ENCODE measurements at places on chromosomes 5 and 9. TPM values are rescaled to one million over a fixed set of nuclear protein-coding genes. Genes with fewer than 3 reads are reported as not detected.

DNA sequence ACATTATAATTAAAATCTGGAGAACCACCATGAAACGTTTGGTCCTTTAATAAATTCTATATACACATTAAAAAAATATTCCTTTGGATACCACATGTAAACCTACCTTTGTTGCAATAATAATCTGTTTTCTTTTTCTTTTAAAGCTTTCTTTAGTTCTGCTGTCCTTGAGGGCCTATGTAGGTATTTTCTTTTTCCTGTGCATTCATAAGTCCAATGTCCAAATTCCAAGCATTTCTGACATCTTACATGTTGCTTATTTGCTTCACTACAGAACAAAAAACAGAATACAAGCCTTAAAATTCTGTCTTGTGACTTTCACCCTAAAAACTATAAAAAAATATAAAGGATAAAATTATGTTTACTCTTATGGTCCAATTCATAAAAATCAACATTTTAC is 19.7 kb downstream of the ZCCHC10 start:
- DNase-seq: no peak

DNA sequence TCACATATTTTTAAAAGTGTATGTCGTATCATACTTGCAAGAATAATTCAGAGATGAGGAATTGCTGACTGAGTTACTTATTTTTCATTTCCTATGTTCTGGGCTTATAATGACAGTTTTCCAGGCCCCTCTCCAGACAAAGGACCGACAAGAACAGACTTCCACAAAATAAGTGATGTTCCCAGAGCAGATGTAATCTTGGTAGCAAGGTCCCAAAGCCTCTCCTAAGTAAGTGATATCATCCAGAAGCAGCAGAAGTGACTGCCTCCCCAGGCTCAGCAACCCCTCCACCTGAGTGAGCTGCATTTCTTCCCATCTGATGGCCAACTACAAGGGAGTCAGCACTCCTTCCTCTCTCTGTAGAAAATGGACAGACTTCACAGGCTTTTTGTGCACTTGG is 57.1 kb downstream of the SEMA6A start:
- no peak for DNase-seq

The SPINK4 gene
- not detected for polyA plus RNA-seq

- DNase-seq: no peak
These were observed 109.8 kb upstream of the TBC1D2 start for GRCh38 chr9:98365227-98365669.

DNA sequence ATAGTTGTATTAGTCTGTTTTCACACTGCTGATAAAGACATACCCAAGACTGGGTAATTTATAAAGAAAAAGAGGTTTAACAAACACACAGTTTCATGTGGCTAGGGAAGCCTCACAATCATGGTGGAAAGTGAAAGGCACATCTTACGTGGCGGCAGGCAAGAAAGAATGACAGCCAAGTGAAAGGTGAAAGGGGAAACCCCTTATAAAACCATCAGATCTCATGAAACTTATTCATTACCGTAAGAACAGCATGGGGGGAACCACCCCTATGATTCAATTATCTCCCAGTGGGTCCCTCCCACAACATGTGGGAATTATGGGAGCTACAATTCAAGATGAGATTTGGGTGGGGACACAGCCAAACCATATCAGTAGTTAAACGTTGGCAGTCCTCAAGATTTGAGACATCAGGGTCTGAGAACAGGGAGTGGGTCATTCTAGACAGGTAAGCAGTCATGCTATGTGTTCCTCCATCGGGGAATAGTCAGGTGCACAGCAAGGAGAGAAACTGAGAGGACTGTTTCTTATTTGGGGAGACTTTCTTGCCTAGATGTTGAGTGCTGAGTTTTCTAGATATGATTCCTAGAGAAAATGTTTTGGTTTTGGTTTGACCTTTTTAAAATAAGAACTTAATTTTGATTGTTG is 45.8 kb upstream of the ENTREP1 start:
- no peak for DNase-seq

The PBX3 gene
- 15.0 TPM for polyA plus RNA-seq

The MAST4 gene
- 14.0 TPM for polyA plus RNA-seq

The ICE1 gene
- polyA plus RNA-seq: 29.5 TPM

DNA sequence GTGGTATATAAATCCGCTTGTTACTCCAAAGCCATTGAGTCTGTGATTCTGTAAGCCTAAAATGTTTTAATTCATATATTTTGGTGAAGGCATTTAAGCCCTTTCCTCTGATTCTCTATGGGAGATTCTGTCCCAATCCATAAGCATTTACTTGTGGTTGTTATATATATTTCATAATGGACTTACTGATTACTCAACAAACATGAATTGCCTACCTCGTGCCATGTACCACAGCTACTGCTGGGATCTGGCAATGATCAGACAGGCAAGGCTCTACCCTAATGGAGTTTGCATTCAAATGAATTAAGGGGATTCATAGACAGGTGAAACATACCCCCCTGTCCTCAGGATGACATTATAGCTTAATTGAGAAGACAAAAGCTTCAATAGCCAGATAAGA is 54.5 kb downstream of the C9orf152 start:
- no peak for DNase-seq

DNA sequence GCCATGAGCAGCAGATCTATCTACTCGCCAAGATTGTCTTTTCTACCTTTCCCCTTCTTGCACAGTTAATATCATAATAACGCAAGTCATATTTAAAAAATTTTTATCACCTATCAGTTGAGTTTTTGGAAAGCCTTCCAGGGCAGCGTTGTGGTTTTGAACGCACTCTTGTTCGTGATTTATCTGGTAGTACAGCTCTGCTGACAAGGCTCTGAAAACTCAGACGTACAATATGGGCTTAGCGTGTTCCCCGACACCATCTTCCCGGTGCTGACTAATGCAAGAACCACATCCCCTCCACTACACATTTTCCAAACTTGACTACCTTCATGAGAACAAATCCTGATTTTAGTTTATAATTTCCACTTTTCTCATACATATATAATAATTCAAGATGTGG is 1.6 kb upstream of the NFIL3 start:
- peak; percentile 19 for DNase-seq

The GAS1 gene
- 67.5 TPM for polyA plus RNA-seq

The INSL4 gene
- polyA plus RNA-seq: not detected
